ENCODE measurements at places on chromosomes 6 and 20.

- no peak for DNase-seq
These were observed 5.8 kb downstream of the APOBEC2 start for GRCh38 chr6:41058783-41059181.

DNA sequence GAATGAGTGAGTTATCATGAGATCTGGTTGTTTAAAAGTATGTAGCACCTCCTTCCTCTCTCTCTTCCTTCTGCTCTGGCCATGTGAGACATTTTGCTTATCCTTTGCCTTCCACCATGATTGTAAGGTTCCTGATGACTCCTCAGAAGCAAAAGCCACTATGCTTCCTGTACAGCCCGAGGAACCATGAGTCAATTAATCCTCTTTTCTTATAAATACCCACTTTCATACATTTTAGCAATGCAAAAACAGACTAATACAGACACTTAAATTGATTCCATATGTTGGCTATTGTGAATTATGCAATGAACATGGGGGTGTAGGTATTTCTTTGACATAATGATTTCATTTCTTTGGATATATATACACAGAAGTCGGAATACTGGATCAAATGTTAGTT lies 792.8 kb upstream of the EYS start:
- DNase-seq: no peak

- no peak for DNase-seq
These were observed 4.7 kb downstream of the SLC2A10 start for GRCh38 chr20:46713957-46714834.

- DNase-seq: no peak
These were observed 31.5 kb downstream of the SERPINB1 start for GRCh38 chr6:2810092-2810671.

GRCh38 chr20:63538204-63539091 lies 1.3 kb upstream of the PTK6 start:
- DNase-seq: no peak

DNA sequence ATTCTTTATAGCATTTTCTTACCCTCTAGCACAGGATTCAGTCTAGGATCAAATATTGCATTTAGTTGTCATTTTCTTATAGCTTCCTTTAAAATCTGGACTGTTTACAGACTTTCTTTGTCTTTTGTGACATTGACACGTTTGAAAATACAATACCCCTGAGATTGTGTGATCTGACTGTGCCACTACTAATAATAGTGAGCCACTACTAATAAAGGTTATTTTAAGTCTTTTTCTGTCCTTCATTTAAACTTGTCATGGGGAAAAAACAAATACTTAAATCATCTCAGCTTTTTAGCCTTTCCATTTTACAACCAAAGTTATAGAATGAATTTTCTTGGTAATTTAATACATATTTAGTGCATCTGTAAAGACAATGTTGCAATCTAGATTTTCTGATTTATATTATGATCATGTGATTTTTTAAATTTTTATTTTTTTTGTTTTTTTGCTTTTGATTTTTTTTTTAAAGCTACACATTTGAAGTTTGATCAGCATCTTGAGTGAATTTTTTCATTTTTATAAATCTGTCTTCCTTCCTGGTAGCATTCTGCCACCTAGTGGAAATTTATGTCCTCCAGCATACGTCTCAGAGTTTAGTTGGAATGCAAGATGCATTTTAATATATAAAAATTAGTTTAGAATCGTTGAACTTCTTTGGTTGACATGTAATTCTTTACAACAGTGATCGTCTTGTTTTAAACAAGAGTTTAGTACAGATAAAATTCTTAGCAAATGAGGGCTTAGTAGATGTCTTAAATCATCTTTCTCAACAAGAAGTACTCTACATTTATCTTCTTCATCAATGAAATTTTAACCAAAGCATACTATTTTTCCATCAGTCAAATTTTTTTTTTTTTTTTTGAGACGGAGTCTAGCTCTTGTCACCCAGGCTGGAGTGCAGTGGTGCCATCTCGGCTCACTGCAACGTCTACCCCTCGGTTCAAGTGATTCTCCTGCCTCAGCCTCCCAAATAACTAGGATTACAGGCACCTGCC lies 119.4 kb downstream of the NCOA3 start:
- no peak for DNase-seq

- DNase-seq: no peak
These were observed 17.5 kb downstream of the TTBK1 start for GRCh38 chr6:43260791-43261190.

GRCh38 chr6:109118337-109118736 lies 23.0 kb downstream of the CEP57L1 start:
- no peak for DNase-seq

- no peak for DNase-seq
These were observed 243.2 kb downstream of the ARID1B start for GRCh38 chr6:157020398-157020797.

DNA sequence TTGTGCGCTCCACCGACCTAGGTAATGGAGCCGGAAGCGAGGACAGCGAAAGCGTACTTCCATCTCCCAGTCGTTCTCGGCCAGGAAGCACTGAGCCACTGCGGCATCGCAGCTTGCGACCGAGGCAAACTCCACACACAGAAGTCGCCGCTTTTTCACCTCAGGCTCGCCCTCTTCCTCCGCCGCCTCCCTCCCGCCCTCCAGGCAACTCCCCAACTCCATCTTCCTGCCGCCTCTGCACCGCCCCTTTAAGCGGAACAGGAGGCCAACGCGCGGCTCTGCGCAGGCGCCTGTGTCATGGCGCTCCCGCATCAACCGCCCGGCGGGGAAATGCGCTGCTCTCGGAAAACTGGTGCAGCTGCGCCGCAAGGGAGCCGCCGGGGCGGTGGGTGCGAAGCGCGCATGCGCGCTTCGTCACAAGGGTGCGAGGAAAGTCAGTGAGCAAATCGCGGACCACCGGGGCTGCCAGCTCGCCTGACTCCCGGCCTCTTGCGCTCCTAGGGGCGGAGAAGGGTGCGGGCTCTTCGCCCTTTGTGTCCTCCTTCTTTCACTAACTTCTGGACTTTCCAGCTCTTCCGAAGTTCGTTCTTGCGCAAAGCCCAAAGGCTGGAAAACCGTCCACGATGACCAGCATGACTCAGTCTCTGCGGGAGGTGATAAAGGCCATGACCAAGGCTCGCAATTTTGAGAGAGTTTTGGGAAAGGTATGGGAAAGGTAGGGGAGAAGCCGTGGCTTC lies at the start of the genes ACOT13 and TDP2:
ACOT13 (plus strand) TSS at position 437 of the 737 bp plus-strand sequence; CDS start at position 624, 187 bp downstream.
TDP2 (minus strand) TSS at position 259 of the 737 bp plus-strand sequence; CDS start at position 222, 37 bp downstream.
- DNase-seq: peak; percentile 92

DNA sequence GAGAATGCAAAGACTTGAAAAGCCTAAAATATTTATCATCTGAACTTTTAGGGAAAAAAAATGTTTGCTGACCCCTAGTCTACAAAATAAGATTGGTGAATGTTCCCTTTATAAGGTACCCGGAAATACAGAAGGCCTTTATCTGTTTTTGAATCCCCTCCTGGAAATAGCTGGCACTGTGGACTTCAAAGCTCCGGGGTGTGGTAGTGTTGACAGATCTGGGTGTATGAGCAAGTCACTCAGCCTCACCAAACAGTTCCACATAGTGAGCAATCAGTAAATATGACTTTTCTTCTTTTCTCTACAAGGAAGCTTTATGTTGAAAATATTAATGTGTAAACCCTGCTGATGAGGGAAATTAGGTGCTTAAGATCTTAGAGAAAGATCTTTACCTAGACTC lies 29.2 kb upstream of the HTR1B start:
- no peak for DNase-seq

DNA sequence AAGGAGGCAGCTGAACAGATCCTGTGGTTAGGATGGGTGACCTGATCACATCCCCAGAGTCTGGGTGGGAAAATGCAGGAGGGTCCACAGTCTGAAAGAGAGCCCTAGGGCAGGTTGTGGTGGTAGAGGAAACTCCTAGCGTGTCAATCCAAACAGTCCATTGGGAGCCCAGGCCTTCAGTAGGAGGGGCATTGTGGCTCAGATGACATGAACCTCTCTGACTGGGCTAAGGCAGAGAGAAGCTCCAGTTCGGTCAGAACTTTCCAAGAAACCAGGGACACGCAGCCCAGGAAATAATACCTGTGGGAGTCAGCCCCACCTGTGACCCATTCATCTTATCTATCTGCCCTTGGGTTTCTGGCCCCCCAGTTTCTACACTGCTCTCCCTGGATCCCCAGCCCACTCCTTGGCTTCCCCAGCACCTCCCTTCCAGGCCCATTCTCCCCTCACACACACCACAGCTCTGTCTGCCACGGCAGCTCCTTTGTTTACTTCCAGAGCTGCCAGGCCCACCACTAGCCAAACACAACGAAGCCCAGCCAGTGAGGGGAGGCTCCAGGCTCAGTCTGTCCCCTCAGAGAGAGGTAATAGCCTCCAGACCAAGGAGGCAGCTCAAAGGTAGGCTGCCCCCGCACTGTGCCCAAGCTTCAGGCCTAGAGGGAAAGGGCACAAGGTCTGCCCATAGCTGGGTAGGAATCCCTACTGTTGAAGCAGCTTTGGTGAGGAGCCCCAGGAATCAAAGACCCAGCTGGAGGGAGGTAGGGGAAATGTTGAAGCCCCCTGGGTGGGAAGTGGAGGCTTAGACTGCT lies 6.2 kb downstream of the GDF5 start:
- no peak for DNase-seq

GRCh38 chr20:9388813-9389161 lies 125.6 kb upstream of the LAMP5 start:
- DNase-seq: no peak

- DNase-seq: no peak
These were observed 26.7 kb downstream of the ARFGEF3 start for GRCh38 chr6:138188278-138188941.

DNA sequence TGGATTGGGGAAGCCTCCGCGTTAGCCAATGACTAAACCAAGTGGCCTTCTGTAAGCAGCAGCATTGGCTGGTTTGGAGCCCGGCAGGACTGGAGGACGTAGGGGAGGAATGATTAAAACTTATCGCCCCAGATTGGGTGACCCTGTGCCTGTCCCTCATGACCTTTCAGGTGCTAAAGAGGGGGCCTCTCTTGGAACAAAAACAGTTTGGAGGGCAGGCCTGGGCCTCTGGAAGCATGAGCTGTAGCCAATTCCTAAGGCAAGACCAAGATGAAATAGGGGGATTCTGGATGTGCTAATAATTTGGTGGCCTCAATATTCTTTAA lies 1.4 kb downstream of the GMPR start:
- DNase-seq: no peak

GRCh38 chr6:111764238-111765175 lies 108.7 kb downstream of the FYN start:
- no peak for DNase-seq

DNA sequence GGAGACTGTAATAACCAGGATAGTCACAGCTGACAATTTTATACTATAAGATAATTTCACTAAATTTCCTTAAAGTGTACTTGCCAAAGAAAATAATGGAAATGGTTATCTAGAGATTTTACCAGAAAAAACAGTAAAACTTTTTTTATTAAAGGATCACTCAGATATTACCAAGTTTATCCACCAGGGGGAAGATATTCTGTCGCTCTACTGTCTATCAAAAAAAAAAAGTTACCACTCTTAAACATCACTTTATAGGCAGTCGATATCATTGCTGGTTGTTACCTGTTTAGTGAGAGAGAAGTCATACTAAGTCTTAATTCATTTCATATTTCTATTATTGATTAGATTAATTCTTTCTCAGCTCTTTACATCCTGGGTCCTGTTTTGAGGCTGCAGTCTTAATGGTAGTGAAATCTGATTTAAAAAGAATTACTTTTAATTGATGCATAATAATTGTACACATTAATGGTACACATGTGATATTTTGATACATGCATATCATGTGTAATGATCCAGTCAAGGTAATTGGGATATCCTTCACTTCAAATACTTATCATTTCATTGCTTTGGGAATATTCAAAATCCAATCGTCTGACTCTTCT lies 18.9 kb downstream of the L3MBTL3 start:
- DNase-seq: no peak

- DNase-seq: no peak
These were observed 30.7 kb downstream of the PARD6B start for GRCh38 chr20:50762045-50762422.

- DNase-seq: no peak
These were observed 369.2 kb upstream of the CNR1 start for GRCh38 chr6:88535306-88535705.

DNA sequence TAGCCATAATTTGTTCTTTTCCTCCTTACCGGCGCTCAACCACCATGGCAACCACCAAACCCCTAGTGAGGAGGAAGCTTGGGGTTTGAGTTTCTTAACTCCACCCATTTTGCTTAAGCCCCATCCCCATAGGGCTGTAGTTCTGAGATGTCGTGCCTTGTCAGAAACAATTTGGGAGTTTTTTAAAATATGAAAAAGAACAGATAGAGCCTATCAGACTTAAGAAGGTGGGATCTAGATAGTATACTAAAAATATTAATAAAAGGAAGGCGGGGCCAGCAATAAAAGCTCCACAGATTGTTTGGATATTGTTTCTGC lies 5.6 kb downstream of the BRD2 start:
- no peak for DNase-seq

DNA sequence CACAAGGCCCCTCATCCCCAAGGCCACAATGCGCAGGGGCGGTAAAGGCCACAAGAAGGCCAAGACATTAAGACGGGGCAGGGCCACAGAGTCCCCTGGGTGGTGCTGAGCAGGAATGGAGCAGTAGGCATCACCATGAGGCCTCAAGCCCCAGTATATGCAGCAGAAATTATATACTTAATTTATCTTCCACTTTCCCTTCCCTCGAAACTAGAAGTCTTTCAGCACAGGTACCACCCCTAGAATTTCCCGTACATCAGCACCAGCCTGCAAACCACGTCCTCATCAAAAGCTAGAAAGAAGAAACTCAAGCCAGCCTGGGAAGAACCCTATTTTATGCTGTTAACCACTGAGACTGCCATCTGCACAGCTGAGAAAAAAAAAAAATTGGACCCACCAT lies 89.4 kb downstream of the PLG start:
- no peak for DNase-seq

DNA sequence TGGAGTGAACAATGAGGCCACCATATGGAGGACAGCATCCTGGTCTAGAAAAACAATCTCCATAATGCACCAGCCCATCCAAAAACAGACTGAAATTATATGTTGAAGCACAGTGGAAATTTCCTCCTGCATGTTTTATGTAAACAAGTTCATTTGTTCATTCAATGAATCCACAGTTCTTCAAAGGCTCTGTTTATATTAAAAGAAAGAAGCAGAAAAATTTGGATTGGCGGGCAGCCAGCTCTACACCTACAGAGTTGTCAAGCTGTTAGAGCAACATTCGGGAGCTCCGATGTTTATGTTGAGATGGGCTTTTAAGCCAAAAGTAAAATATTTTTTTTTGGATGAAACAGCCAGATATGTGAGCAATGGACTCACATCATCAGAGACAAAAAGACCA lies 395.3 kb upstream of the SULF2 start:
- no peak for DNase-seq

DNA sequence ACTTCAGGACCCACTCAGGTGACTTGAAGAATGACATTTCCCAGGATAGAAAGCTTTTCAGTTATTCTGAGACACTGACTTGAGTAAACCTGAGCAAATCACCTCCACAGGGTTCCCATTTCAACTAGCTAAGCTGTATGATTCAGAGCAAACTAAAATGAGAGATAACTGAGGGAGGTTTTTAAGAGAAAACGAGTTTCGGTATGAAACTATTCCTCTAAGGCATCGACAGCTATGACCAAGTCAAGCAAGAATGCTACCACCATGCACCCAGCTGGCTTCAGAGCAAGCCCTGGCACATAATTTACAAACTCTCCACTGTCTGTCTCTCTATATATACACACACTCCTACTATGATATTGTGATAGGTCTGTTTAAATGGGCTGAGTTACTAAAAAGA lies 75.4 kb downstream of the PERP start:
- DNase-seq: no peak
